ENCODE measurements at places on chromosomes 3 and 15.

DNA sequence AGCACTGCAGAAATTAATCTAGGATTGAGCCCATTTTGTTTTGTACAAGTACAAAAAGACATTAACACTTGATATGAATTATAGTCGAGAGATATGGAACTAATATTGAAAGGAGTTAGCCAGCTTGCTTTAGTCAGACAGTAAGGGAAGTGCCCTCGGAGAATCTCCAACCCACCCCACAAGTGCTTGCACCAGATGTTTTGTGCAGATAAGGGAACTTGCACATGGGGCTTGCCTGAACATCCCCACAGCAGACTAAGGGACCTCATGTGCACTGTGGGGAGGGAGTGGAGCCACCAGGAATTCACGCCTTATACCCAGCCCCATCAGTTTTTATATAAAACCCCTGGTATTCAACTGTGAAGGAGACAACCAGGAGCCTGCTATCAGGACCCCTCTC is 122.3 kb downstream of the EFHB start:
- no peak for DNase-seq

- no peak for DNase-seq
These were observed 384.2 kb downstream of the CGGBP1 start for GRCh38 chr3:87674397-87675161.

DNA sequence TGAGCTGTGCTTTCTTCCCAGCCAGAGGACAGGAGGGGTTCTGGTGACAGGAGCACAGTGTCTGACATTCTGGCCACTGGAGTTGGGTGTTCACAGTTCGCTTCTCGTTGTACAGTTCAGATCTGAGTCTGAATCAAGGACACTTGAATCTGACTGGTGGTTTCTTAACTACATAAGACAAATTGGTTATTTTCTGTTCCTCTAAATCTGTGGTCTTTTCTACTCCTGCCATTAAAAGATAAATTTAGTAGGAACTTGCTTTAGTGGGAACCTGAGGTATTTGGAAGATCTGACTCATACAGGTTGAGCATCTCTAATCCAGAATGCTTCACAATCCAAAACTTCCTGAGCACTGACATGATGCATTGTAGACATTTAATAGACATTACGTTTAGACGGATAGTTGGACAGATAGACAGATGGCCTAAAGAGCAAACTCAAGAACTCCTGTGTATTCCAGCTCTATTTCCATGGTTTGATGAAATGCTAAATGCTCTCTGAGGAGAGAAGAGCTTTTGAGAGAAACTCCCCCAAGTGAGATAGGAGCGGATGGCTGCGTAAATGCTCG is 71.0 kb downstream of the CCK start:
- DNase-seq: no peak

- no peak for DNase-seq
These were observed 72.3 kb upstream of the ZNF280D start for GRCh38 chr15:56805466-56806147.

- DNase-seq: no peak
These were observed 29.4 kb upstream of the SLCO2A1 start for GRCh38 chr3:134059035-134059601.

GRCh38 chr15:57385923-57386390 is 9.7 kb downstream of the CGNL1 start:
- no peak for DNase-seq

GRCh38 chr3:32421991-32422859 is 30.6 kb downstream of the CMTM7 start:
- DNase-seq: peak; percentile 40

- DNase-seq: peak; percentile 70
These were observed 646.1 kb downstream of the SQOR start for GRCh38 chr15:46280762-46281542.

GRCh38 chr3:71309342-71309741 is 274.2 kb downstream of the FOXP1 start:
- no peak for DNase-seq

DNA sequence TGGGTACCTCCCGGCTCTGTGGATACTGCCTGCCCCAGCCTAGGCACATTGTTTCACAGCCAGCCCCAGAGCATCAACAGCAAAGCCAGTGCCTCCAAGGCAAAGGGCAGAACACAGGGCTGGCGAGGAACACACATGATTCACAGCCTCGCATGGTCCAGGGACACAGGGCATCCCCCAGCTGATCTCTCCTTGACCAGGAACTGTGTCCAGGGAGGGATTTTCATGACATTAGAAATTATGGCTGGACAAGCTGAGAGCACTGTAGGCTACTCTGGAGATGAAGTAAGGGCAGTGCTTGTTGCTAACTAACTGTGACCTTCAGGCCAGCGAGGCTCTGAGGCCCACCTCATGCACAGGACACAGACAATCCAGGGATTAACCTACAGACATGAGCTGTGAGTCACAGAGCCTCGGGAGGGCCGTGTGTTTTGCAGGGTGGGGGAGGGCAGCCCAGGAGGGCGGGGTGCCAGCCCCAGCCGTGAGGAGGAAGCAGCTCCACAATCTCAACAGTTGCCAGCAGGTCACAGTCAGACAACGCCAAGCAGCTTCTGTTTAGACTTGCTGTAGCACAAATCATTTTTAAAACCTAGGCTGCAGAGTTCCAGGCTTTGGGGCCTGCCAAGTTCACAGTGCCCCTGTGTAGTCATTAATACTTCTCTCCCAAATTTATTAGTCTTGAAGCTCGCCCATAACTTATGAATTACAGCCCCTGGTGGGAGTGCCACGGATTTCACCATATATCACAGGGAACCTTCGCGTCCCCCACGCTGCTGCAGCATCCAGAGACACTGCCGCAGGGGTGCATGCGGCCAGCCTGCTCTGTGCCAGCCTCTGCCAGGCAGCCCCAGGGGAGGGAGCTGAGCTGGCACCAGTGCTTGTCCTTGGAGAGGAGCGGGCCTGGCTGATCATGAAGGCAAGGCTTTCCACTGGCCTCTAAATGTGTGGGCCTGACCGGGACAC is 114.7 kb downstream of the ETFA start:
- no peak for DNase-seq

GRCh38 chr3:17195192-17195611 is 310.4 kb downstream of the PLCL2 start:
- DNase-seq: no peak

- no peak for DNase-seq
These were observed 426 bp downstream of the CBLB start for GRCh38 chr3:105868431-105868741.

All from NCI-H748 treated with DMSO at 0.1 percent for 48 hours (cell line).